ENCODE measurements at places on chromosomes 13 and 19.

- DNase-seq, result no peak
Observed at GRCh38 chr13:110562036-110562597, 595 bp upstream of the RAB20 start.

- no peak for DNase-seq
Observed at GRCh38 chr13:30810261-30810701, 74.9 kb downstream of the ALOX5AP start.

DNA sequence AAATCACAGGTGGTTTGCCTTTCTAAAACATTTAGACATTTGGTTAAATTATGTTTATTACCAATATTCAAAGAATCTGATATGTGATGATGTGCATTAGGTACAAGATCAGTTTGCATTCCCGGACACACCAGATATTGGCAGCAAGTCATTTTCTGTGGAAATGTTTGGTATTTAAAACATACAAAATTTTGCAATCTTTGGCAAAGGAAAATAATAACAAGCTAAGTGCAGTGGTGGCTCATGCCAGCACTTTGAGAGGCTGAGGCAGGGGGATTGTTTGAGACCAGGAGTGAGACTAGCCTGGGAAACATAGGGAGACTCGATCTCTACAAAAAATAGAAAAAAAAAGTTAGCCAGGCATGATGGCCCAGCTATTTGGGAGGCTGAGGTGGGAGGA is 29.1 kb upstream of the TSC22D1 start:
- DNase-seq, result no peak

- no peak for DNase-seq
Observed at GRCh38 chr13:111006506-111007031, 91.7 kb upstream of the ANKRD10 start.

DNA sequence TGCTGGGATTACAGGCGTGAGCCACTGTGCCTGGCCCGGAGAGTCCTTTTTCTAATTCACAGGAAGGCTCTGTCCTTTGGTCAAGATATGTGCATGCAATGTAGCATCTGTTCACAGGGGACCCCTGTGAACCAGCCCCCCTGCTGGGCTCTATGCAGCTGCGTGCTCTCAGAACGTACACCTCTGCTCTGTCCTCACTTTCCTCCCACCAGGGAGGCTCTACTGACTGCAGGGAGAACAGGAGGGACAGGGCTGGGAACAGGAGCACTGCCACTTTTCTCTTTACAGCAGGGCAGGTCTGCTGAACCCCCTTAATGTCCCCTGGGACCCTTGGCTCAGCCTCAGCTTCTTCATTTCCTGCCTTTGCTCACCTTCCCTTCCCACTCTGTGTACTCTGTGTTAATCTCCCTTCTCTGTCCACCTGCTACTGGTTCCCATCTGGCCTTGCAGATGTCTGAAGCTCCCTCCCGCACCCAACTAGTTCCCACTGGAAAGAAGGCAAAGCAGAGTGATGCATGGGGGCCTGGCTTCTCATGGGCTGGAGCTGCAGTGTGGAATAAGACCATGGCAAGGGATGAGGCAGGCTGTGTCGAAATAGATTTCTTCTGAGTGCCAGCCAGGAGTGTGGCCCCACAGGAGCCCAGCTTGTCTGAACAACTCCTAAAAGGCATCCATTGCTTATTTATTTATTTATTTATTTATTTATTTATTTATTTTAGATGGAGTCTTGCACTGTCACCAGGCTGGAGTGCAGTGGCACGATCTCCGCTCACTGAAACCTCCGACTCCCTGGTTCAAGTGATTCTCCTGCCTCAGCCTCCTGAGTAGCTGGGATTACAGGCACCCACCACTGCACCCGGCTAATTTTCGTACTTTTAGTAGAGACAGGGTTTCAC is 7.2 kb downstream of the ADGRE2 start:
- no peak for DNase-seq

- no peak for DNase-seq
Observed at GRCh38 chr19:15111758-15112157, 4.6 kb downstream of the SYDE1 start.

DNA sequence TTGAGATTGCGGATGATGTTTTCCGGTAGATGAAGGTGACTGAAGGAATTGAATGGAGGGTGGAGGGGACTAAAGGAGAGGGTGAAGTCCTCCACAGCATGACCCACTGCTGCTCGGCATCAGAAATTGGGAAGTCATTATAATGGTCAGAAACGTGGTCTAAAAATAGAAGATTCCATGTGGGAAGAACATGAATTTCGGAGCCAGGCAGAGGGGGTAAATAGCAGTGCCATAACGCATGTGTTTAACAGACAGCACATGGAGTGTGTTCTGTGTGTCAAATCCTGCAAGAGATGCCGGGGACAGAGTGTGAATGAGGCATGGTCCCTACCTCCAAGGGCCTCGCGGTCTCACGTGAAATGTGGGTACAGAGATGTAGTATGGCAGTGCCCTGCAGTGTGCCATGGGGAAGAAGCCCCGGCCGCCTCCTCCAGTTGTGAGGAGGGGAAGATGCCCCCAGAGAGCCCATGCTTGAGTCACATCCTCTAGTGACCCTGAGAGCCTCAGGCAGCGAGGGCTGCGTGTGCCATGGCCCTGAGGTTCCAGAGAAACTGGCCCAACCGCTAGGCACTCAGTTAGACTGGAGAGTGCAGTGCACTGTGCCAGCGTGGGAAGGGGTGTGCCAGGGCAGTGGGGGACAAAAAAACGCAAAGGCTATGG is 106.1 kb downstream of the COL4A2 start:
- DNase-seq, result no peak

DNA sequence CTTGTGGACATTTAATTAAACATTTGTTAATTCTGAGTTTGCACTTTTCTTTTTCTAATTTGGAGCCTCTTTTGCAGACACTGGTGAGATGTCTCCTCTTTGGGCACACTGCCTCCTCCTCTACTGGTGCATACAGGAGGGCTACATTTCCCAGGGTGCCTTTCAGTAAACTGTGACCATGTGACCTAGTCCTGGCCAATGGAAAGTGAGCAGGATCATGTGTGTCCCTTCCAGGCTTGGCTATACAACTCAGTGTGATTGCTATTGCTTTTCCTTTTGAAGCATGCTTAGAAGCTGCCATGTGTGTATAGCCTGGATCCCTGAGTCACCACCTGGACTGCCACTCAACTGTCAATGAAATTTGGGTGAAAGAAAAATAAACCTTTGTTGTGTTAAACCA is 4.5 kb downstream of the IZUMO2 start:
- no peak for DNase-seq

GRCh38 chr19:58218899-58219298 is 9.8 kb upstream of the ZNF544 start:
- DNase-seq, result no peak

DNA sequence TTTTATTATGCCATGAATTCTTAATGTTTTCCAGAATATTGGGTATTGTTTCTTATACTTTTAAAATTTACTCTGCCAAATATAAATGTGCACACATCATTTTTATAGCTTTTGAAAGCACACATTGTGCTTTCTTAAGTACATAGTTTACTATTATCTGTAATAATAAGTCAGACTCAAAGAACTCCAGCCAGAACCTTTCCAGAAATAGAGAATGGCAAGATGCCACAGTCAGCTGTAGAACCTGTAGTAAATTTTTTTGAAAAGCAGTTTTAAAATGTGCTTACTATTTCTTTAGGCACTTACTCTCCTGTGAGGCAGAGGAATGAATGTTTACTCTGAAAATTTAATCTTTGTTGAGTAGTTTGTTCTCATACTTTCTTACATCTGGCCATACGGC is 1287.1 kb downstream of the PCDH9 start:
- DNase-seq, result no peak

GRCh38 chr19:39637891-39638290 is 17.8 kb upstream of the LGALS16 start:
- no peak for DNase-seq

DNA sequence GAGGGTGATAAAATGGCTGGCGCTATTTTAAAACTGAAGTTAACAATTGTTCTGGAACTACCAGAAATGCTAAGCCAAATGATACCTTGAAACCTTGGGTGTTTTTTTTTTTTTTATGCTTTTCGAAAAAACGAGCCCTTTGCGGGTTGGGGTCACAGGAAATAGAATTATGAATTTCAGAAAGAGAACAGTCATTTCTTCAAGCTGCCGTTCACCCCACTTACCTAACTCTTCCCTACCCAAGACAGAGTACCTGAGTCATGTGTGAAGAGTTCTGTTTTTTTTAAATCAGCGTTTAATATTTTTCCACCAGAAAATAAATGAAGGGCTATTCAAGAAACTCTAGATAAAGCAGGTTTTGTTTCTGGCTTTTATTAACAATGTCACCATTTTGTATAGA is 35.3 kb downstream of the KLF2 start:
- no peak for DNase-seq

All from T follicular helper cell (primary cell).